HS-27A (cell line): ENCODE measurements at places on chromosomes 5 and 9.

DNA sequence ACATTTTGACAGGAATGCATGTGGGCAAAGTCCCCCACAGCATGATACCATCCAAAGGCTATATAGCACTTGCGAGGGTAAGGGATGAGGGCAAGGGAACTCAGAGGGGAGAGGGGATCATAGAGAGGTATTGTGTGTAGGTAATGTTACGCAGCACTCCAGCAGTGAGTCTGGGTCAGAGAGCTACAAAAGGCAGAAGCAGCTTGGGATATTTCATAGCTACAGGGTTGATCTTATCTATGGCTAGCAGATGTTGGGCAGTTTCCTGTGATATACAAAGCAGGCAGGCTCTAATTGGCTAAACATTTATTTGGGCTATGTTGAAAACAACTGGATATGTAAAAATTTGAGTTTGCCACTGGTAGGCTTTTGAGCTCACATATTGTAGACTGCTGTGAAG, 17.8 kb upstream of the SLCO4C1 start:
- no peak for DNase-seq

DNA sequence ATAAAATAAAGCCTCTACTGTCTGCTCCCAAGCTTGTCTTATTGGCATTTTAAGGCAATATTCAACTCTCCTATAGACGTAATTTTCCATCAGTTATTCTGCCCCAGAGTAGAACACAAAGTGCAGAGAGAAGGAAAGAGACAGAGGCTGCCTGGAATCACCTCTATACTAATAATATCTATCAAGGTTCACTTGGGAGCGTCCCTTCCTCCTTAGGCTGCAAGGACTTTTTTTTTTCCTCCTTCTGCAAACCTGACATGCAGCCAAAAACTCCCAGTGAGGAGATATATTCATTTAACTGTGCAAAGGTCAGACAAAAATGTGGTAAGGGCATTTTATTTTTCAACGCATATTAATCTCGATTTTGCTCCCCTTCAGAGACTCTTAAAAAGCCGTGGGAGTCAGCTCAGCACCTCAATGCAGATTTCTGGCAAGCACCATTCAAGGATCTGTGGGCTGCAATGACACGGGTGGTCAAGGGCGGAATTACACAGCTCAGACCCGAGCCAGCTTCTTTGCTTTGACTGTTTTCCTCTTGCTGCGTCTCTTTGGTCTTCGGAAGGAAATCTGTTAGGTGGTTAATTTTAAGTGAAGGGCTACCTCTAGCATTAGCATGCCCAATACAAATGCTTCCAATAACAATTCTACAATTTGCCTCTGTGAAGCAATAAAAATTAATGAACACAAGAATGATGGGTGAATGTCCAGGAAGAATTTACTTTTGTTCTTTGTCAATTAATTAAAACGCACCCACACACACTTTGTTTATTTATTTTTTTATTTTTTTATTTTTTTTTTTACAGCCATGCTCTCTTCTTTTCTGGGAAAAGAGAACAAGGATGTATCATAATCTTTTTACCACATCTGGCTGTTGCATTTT, 587.7 kb upstream of the GRAMD2B start:
- no peak for DNase-seq

- DNase-seq, result no peak
These were observed 10.5 kb upstream of the S1PR3 start for GRCh38 chr9:88980740-88981203.

DNA sequence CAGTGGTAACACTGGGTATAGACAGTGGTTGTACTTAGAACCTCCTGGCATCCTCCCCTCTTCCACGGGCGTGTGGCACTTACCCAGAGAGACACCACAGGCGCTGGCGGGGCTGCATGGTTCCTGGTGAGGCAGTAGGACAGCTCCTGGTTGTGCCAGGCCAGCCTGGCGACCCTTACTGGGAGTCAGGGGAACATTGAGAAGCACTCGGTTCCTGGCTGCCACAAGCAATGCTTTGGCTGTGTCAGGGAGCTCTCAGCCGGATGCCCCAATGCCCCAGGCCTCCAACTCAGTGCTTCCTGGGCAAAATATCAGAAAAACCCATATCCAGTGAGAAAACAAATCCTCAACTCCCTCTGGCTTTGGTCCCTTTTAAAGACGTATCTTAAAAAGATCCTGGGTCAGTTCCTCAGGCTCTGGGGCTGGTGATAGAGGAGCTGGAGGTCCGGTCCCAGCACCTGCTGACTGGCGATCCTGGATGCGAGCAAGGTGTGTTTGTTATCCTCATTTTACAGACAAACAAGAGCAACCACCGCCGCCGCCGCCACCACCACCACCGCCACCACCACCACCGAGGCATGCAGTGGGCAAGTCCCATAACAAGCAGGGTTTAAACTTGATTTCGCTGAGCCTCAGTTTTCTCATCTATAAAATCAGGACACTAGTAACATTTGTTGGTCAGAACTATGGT, 4.2 kb downstream of the NKX2-5 start:
- DNase-seq, result no peak

DNA sequence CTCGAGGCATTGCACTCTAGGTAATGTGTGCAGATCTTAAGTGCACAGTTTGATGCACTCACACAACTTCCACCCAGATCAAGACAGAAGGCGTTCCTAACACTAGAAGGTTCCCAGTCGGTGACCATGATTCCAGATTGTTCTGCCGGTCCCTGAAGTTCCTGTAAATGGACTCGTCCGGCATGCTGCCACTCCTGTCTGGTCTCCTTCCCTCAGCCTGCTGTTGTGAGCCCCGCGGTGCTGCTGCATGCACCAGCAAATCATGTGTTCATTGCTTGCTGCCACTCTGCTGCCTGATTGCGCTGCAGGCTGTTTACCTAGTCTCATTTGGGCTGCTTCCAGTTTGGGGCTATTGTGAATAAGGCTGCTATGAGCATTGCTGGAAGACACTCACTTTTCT, 11.5 kb downstream of the STKLD1 start:
- DNase-seq, result no peak

GRCh38 chr5:11557063-11557462, 347.2 kb downstream of the CTNND2 start:
- no peak for DNase-seq

GRCh38 chr5:141772281-141772680, 90.3 kb upstream of the ARAP3 start:
- no peak for DNase-seq

DNA sequence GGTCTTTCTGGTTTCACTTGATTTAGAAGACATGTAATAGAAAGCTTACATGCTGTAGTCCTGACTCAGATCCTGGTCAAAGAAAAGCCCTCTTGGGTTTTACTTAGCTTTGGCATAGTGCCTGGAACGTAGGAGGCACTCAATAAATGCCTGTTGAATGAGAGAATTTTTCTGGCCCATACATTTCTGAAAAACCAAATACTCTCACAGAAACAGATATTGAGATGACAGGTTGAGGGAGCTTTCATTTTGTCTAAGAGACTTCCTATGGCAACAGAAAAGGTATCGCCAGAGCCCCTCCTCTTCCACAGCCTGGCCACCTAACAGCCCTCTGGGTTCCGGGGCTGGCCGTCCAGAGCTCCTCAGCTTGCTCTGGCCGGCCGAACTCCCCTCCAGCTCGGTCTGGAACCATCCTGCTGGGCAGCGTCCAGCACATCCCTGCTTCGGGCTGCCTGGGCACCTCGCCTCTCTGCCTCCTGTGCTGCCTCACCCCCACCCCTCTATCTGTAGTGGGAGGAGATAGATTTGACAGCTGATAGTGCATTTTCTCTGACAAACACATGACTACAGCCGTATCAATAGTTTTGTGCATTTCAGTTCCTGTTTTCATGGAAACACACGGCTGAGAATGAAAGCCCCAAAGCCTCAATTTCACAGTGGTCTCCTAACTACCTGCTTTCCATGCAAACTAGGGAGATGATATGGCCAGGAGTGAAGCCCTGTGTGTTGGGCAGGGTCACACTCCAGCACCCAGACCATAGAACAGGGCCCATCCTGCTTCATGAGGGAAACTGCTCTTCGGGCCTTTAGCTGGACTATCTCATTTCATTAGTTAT, 1.1 kb downstream of the IL4 start:
- peak; percentile 64 for DNase-seq

GRCh38 chr5:92841604-92842155, 739.3 kb downstream of the NR2F1-AS1 start:
- no peak for DNase-seq

- no peak for DNase-seq
These were observed 12.2 kb downstream of the CDC42SE2 start for GRCh38 chr5:131276072-131276471.

DNA sequence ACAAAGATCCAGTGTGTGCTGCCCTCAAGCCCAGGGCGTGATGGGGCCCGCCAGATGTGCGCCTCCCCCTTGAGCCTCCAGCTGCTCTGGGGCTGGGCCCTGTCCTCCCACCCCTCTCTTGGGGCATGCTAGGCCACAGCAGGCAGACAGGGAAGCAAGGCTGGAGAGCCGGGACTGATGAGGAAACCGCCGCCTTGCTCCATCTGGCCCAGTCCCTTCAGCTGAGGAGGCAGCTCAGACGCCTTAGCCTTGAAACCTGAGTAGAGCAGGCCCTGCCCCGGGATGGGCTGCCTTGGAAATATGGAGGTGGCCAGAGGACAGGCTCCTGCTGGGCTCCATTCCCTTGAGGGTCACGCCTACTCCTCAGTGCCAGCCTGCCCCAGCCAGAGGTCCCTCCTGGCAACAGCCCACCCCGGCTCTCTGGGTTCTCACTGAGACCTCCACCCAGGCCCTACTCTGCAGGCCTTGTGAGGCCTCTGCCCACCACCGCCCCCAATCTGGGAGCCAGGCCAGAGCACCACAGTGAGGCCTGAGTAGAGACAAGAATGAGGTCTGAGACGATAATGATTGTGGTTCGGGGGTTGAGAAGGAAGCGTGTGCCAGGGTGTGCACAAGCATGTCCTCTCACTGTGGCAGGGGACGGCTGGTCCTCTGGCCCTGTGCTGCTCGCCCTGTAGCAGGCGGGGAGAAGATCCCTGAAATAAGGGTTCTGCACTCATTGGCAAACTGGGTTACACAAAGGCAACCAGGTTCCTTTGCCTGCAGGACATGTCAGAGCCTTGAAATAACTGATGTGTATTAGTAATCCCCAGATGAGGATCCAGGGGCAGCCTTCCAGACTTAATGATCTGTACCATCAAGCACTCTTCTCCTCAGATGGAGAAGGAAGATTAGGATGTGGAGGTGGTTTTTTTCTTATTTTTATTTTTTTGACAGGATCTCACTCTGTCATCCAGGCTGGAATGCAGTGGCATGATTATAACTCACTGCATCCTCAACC, 30.9 kb downstream of the CXXC5 start:
- DNase-seq, result no peak

DNA sequence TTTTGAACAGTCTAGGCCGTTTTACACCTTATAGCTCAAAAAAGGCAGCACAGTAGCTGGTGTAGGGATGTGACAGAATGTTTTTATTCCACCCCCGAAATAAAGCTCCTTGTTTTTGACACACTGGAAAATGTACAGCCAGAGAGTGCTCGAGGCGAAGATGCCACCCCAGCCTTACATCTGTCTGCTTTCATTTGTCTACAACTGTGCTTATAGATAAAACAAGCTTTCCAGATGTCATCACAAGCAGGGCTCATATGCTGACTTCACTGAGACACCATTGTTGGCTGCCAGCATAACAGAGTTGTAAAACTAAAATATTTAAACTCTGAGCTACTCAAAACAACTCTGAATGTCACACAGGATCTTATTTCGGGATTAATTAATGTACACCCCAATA, 386.3 kb downstream of the BNC2 start:
- DNase-seq, result no peak

- no peak for DNase-seq
These were observed 41.5 kb downstream of the HACD4 start for GRCh38 chr9:20989923-20990341.

DNA sequence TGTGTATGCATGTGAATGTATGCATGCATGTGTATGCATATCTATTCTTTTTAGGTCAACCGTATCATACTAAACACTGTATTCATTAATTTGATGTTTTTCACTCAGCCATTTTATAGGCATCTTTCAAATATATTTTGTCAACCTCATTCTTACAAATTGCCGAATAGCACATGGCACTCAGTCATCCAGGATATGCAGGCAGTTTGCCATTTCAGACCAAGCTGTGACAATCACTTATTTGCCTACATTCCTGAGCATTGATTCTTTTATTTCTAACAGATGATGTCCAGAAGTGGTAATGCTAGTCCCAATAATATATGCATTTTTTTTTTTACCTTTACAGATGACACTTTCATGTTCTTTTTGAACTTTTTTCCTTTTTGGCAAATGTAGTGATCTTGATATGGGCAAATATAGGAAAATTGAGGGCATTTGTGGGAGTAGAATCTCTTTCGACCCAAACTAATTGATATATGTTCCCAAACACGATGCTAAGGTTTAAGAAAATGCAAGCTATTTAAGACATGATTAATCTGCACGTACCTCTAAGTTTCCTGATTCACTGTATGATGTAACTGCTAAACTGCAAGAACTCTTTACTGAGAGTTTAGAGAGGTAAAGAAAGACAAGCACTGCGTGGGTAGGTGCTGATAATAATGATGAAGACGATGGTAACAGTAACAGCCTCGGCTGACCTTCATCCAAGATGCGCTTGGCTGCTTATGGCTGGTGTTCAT, 153.9 kb upstream of the DAP start:
- no peak for DNase-seq

DNA sequence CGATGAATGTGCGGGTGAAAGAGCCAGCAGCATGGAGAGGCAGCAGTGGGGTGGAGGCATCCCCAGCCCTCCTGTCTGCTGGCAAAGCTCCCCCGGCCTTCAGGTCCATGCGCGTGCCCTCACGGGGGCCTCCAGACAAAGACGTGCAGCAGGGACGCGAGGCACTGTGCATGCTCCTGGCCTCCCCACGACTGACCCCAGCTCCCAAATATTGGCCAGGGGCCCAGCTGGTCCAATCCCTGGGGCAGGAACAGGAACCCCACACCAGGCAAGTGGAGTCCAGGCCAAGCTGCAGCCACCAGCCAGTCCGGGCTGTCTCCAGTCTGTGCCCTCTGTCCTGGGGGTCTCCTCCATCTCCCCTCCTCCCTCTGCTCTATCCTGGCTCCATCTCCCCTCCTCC, 33.5 kb upstream of the LRRC14B start:
- DNase-seq, result no peak
